ENCODE measurements at places on chromosomes 5 and 9.

DNA sequence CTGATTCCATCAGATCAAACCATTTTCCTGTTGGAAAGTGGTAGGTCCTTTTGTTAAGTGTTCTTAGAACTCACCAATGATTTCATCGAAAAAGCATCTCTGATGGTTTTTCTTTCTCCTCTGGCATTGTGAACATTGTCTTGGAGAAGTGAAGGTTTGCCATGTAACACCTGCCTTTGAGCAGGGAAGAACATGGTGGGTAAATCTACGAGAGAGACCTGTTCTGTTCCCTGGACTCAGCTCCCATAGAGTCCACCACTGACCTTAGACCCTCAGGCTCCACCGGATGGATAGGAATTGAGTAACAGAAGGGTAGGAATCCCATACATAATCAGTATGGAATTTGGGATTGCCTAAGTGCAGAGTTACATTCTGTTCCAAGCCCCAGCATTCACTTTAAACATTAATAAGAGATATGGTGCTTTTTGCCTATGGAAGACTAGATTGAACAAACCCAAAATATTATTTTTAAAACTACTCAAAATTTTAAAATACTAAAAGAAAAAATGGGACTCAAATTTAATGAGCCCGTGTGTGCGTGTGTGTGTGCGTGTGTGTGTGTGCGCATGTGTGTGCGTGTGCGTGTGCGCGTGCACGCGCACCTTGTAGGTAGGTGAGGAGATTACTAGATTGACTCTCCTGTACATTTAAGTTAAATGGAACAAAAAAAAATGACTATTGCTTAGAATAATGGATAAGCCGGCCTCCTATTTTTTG lies 92.0 kb downstream of the C9orf152 start:
- no peak for DNase-seq

DNA sequence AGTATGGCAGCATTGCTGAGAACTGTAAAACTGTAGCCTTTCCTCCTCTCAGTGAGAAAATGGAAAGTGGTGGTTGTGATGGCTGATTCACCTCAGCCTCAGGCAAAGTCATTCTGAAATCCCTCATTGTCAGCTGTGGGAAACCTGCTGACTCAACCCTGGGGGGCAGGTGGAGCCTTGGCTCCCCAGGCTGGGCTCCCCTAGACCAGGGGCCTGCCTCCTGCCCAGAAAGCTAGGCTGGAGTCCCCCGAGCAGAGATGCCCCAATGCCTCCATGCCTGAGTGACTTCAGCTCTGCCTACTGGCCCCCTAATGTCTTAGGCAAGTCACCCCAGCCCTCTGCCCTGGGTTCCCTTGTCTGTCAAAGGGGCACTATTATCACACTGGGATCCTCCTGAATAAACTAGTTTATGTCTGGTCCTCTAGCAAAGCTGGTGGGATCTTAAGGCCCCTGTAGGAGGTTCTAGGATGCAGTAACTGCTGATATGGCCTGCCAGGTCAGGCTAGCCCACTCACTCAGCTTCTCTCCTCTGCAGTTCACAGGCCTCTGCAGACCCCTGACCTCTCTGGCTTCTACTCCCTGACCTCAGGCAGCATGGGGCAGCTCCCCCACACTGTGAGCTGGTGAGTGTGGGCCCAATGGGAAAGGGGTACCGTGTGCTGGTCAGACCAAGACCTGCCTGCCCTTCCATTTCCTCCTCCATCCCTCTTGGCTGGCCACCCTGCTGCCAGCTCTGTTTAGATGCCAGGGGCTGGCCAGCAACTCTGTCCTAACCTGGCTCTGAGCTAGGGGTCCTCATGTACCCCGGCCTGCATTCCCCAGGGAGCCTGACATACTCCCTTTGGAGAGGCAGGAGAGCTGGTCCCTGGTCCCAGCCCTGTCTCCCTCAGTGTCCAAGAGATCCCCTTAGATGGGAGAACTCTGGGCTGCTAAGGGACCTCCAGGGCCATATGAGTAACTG lies 24.2 kb downstream of the TCF7 start:
- no peak for DNase-seq

DNA sequence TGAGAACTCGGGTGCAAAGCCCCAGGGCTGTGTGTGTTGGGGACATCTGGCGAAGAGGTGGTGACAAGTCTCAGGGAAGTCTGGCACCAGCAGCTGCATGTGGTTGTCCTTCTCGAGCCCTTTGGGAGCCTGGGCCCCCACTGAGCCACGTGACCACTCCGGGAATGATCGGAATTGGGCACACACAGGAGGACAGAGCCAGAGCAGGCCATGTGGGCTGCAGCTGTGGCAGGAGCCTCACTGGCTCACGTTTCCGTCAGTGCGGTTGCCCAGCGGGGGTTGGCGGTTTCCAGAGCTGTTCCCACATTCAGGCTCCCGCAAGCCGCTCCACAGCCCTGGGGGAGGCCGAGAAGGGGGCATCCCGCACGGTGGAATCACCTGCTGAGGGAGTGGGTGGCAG lies 6.8 kb upstream of the CEL start:
- DNase-seq = no peak

DNA sequence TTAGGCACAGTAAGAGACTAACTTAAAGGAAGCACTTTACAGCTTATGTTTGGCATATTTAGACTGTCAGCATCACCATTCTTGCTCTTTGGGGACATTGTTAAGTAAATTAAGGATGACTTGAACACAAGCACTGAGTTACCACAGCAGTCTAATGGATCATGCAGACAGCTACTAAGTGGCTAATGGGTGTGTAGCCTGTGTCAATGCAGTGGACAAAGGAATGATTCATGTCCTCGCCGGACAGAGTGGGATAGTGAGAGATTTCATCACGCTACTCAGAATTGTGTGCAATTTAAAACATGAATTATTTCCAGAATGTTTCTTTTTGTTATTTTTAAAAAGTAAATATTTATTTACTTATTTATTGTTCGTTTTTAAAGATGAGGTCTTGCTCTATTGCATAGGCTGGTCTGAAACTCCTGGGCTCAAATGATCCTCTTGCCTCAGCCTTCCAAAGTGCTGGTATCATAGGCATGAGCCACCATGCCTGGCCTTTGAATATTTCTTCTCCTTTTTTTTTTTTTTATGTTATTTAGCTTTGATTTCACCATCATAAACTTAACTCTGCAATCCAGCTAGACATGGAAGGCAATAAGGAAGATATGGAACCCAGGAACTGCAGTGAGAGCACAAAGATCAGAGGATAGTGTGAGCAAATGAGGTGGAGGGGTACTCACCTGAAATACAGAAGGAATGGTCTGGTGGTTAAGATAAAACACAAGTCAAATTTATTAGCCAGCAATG lies 53.0 kb upstream of the KLF4 start:
- DNase-seq = no peak

GRCh38 chr5:178350361-178351220 lies 118.0 kb upstream of the PHYKPL start:
- no peak for DNase-seq

DNA sequence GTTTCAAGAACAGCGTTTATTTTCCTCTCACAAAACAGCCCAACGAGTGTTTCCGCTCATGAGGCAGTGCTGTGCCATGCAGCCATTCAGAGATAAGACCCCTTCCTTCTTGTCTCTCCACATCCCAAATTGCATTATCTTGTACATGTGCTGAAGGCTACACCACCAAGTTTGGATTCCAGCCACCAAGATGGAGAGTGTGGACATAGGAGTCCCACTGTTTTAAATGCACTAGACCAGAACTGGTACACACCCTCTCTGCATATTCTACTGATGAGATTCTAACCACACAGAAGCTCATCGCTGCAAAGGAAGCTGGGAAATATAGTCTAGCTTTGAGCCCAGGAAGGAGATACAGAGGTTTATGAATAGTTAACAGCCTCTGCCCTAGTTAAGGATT lies 509.4 kb downstream of the NFIB start:
- DNase-seq = no peak

GRCh38 chr5:136073714-136074529 lies 45.1 kb downstream of the TGFBI start:
- no peak for DNase-seq

- no peak for DNase-seq
Measured at GRCh38 chr9:36820392-36820861, 213.6 kb downstream of the PAX5 start.

- DNase-seq = no peak
Measured at GRCh38 chr5:131996210-131997025, 15.0 kb downstream of the ACSL6 start.
